ENCODE measurements at places on chromosomes 4 and X.

- no peak for DNase-seq
These were observed 145.7 kb upstream of the MBNL3 start for GRCh38 chrX:132634521-132634920.

- DNase-seq = no peak
These were observed 48.6 kb downstream of the MAGEA9 start for GRCh38 chrX:149830192-149830873.

DNA sequence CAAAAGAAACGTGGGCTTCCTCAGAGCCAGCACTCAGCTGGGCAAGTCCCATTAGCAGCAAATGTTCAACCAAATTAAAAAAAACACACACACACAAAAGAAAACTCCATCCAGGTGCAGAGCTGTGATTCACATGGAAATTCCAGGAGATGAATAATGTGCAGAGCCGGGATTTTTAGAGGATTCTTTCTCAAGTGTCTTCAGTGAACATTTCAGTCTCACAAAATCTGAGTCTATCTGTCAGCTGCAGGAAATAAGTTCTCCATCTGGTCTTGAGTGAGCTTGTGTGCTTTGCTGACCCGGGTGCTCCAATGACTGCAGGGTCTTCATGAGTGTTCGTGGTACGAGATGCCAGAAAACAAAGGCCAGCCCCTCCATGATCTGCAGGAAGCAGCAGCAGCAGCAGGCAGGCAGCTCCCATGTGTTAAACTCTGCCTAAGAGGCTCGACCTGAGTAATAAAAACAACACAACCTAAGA is 44.3 kb downstream of the RASGEF1B start:
- DNase-seq = no peak

DNA sequence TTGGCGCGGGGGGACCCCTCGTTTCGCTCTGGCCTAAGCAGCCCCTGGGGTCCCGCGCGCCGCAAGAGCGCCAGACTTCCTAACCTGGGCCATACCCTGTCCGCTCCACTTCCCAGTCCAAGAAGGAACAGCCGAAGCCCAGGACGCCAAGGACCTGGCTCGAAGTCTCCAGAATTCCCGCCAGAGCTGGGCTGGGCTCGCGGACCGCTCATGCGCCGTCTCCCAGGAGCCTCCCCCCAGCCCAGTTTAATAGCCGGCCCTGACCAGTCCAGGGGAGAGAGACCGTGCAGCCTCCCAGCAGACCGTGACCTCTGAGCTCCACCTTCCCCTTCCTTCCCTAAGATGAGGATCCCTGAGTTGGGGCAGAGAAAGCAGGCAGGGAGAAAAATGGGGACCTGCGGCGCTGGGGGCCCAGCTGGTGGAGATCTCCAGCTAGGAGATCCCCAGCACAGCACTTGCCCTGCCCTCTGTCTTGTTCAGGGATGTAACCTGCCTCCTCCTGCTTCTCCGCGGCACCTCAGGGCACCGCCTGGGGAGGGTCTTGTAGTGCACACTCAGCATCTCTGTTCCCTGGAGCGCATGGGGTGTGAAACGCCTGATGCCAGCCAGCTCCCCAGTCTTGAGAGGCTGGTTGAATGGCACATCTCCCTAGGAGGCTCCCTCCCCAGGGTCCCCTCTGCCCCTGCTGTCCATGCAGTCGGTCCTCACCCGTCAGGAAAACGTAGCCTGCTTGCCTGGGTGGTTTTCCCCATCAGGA is 1.2 kb upstream of the LETM1 start:
- no peak for DNase-seq

DNA sequence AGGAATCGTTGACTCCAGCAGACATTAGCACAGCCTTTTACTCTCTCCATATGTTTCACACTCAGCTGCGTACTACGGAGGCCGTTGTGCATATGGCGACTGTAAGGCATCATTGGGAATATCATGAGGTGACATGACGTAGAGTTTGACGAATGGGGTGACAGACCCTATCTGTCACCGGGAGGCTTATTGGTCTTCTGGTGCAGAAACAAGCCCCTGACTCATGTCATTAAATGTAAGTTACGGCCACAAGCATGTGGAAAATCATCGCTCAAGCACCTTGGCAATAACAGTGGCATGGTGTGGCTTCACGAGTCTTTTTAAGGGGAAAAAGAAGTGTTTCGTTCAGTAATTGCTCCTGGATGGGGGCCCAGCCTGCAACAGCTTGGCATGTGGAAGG is 115.2 kb upstream of the LRPAP1 start:
- DNase-seq = no peak

DNA sequence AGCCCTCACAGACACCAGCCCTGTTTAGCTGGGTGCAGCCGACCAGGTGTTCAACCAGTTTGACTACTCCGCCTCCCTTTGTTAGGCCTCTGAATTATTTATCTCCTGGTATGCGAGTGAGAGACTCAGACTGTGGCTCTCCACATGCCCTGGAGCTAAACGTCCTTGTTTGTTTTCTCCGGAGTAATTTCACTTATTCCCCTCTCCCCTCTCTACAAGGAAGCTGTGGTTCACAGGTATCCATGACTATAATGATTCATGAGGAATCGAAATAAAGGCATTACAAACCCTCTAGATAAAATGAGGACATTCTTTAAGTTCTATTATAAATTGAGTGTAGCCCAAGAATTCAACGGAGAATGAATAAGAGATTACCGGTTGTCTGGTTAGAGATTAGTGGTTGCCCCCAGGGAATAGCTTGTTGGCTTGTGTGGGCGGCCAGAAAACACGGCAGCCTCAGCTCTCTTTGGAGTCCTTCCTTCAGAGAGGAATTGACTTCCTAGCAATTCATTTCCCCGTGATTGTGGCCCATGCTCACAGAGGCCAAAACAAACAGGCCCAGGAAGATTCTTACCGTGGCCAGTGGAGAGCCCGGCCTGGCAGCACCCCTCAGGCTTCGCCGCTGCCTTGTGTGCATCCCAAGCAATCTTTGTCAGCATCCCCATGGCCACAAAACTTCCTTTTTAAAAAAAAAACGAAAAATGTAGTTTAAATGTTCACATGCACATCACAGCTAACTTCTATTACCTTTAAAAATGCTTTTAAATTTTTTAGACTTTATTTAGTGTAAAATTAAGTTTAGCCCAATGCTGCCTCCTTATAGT is 60.2 kb upstream of the CBR4 start:
- no peak for DNase-seq

GRCh38 chr4:150244600-150244999 is 166.4 kb downstream of the DCLK2 start:
- no peak for DNase-seq

GRCh38 chr4:115293093-115293462 is 179.7 kb upstream of the NDST4 start:
- DNase-seq = no peak

DNA sequence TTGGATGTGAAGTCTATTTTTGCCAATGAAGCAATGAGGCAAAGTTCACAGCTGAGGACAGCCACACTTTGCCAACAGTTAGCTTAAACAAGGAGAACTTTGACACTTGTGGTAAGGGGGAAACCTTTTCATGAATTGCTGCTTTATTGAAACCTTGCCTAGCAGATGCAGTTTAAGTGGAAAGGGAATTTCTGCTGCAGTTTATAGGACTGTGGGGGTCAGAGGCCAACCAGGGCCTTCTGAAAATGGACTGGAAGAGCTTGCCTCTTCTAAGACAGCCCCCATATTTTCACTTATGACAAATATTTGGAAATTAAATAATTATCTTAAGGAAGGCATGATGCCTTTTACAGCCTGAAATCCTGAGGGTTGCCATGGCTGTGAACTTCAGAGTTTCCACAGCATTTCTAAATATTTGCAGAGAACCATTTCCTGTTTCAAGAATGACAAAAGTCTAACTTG is 550.3 kb downstream of the RAB28 start:
- no peak for DNase-seq

DNA sequence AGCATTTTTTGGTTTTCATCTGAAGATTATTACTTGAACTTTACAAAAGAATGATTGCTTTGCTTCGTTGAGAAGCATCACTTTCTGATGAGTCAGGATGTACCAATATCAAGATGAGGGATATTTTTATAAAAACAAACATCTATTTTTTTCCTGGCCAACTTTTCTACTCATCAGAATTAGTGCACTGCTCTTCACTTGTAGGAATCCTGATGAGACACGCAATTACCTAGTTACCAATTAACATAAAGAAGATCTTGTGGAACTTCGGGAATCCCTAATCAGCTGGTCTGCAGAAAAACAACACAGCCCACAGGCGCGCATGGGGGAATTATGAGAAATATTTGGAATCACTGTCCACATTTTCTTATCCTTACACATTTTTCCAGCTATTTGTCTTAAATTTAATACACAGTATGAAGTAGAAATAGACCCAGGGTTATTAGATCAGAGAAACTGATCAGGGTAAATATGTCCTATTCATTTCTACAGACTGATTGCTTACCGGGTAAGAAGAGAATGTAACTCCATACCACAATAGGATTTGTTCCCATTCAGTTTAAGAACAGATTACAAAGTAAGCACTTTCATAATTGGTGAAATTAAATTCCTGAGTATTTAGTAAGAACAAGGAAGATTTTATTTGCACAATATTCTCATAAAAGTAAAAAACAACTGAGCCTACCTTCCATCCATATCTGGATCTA is 50.9 kb downstream of the MFAP3L start:
- DNase-seq = no peak

DNA sequence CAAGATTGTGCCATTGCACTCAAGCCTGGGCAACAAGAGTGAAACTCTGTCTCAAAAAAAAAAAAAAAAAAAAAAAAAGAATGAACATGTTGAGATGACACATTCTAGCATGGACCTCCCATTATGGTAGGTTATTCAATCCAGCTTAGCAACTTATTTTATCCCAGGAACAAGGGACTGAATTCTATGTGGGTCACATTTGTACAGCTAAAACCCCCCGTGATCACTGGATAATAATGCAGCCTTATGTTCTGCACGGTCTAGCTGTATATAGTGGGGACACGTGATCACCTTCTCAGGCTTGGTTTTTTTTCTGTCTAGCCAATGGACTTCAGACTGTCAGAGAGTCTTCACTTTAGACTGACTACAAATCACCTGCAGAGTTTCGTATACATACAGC is 115.2 kb upstream of the FRG1 start:
- DNase-seq = no peak

DNA sequence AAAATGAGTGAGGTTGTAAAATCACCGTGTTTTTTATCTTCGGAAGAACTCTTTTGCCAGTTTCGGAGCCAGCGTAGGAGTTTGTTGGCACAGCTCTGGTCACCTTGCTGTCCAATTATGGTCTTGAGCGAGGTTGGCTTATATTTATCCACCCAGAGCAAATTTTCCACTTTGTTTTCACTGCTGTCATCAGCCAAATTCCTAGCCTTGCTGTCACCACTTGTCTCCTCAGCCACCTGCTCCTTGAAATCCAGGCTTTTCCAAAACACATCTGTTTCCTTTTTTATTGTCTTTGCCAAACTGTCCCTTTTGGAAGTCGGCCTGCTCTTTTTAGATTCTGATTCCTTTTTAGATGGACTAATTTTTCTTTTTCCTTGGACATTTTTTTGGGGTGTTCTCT is 57.6 kb downstream of the RFC1 start:
- no peak for DNase-seq

GRCh38 chrX:9482837-9483236 is 18.0 kb downstream of the TBL1X start:
- DNase-seq = no peak

GRCh38 chrX:39008549-39008948 is 207.3 kb downstream of the MID1IP1 start:
- no peak for DNase-seq

DNA sequence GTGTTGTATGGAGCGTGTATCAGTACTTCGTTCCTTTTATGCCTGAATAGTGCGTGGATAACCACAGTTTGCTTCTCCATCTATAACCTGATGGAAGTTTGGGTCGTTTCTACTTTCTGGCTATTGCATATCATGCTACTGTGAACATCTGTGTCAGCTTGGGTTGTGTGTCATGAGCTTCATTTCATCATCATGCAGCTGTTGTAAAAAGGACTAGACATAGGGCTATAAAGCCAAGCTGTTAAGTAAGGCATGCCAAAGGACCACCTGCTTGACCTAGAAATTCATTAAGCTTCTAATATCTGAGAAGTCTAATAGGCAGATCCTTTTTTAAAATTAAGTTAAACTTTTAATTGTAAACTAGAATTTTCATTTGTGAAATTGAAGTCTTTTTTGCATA is 18.4 kb downstream of the SMS start:
- DNase-seq = no peak

Measured in stimulated activated CD4-positive, alpha-beta T cell treated with anti-CD3 and anti-CD28 coated beads, TNF-alpha, amount 100 ng/mL, for 1 hour (primary cell).